ENCODE measurements at places on chromosomes 3 and 15.

GRCh38 chr3:5332270-5332956, 144.9 kb downstream of the EDEM1 start:
- DNase-seq: no peak

GRCh38 chr15:66623801-66624453, 58.1 kb upstream of the LCTL start:
- DNase-seq: no peak

DNA sequence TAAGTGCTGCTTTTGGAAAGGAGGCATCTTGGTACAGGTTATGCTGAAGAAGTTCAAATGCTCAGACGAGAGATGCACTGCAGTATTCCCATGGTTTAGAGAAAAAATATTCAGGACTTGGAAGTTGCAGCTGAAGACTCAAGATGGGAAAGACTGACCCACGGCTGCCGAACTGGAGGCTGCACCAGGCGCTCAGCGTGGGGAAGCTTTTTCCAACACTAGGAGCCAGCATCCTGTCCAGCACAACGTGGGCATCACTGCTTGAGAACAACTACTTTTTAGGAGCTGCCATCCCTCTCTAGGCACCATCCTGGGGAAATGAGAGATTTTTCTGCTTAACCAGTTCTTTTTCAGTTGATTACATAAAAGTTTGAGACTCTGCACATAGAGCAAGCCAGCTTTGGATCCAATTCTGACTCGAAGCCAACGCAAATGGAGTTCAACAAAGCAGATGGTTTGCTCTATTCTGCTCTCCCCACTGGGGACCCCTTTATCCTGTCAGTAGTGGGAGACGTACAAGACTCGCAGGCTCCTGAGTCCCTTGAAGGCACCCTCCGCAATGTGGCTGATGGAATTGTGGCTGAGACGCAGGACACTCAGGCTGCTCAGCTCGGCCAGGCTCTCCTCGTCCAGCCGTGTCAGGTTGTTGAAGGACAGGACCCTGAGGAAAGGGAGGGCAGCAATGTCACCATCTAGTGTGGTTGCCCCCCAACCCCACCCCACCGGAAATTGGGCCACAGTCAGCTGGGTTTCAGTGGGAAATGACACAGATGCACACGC, 93.8 kb downstream of the LRIG1 start:
- no peak for DNase-seq

- DNase-seq: no peak
These were observed 48.3 kb downstream of the SERP1 start for GRCh38 chr3:150497956-150498355.

GRCh38 chr3:143295201-143296080, 175.9 kb downstream of the CHST2 start:
- no peak for DNase-seq

DNA sequence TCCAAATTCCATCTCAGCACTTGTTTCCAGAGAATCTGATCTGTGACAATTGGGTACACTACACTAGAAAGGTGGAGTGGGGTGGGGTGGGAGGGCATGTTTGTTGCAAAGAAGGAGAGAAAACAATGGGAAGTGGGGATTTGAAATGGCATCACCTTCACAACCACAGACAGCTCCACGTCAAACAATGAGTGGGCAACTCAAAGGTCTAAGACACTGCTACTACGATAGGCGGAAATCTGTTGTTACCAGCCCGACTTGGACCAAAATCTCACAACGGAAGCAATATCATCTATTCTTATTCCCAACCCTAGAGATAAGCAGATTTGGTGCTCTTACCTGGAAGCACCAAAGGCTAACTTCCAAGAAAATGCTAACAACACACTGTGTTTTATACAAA, 3.3 kb downstream of the CYP19A1 start:
- no peak for DNase-seq

DNA sequence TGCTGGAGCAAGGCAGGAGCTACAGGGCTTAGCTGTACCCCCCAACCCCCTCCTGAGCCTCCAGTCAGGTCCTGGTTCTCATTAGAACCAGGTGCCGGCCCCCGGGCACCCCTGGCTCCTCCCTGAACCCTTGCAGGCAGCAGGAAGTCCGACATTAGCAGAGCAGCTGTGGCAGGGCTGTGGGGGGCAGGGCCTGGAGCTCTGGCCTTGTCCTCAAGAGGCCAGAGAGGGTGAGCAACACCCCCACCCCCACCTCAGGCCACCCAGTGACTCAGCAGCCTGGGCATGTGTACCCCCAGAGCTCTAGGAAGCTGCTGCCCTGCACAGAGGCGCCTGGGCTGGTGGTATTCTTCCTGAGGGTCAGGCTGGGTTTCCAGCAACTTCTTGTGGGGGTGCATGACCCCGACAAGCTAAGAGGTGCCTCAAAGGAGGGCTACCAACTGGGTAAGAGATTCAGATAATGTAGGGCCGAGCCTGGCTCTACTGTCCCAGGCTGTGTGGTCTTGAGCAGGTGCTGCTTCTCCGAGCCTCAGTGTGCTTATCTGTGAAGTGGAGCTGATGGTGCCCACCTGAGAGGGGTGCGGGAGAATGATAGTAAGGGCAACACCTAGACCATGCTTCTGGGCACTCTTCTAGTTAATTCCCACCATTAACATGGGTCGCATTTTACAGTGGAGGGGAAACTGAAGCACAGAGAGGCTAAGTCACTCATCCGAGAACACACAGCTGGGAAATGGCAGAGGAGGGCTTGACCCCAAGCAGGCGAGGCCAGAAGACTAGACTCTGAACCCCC, 16.0 kb downstream of the H1-8 start:
- no peak for DNase-seq

GRCh38 chr3:190504354-190505125, 9.3 kb upstream of the IL1RAP start:
- no peak for DNase-seq

DNA sequence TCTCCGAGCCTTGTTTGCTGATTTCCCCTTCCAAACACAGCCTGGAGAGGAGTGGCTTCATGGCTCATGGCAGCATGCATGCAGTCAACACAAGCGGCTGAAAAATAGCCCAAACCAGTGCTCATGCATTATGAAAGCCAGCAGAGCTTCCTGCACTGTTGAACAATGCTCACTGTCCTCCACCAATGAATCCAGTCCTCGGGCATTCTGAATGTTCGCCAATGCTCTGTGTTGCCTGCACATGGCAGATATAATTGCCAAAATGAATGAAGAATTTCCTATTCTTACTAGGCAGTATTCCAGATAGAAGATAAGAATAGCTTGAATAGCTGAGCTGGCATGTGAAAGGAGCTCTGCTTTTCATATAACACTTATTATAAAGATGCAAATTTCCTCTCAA, 252.7 kb downstream of the ROBO1 start:
- DNase-seq: no peak
